ENCODE measurements at places on chromosomes 3 and 15.

DNA sequence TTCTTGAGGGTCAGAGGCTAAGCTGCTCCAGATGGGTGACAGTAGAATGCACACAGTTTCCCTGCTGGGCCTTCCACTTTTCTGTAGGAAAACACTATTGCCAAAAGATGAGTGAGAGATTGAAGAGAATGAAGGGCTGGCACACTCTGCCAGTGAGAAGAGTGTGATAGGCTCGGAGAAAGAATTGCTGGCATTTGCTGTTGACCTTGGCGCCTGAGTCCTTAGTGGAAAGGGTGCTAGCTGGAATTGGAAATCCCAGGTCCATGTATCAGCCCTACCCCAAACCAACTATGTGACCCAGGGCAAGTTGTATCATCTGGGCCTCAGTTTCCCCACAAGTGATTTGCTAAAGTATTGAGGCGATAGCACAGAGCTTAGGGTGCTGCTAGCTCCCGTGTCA is 60.1 kb upstream of the DCLK3 start:
- DNase-seq: no peak

GRCh38 chr3:195731356-195731905 is 10.7 kb downstream of the MUC20 start:
- DNase-seq: no peak

- no peak for DNase-seq
Measured at GRCh38 chr15:22989576-22990477, 9.7 kb upstream of the CYFIP1 start.

DNA sequence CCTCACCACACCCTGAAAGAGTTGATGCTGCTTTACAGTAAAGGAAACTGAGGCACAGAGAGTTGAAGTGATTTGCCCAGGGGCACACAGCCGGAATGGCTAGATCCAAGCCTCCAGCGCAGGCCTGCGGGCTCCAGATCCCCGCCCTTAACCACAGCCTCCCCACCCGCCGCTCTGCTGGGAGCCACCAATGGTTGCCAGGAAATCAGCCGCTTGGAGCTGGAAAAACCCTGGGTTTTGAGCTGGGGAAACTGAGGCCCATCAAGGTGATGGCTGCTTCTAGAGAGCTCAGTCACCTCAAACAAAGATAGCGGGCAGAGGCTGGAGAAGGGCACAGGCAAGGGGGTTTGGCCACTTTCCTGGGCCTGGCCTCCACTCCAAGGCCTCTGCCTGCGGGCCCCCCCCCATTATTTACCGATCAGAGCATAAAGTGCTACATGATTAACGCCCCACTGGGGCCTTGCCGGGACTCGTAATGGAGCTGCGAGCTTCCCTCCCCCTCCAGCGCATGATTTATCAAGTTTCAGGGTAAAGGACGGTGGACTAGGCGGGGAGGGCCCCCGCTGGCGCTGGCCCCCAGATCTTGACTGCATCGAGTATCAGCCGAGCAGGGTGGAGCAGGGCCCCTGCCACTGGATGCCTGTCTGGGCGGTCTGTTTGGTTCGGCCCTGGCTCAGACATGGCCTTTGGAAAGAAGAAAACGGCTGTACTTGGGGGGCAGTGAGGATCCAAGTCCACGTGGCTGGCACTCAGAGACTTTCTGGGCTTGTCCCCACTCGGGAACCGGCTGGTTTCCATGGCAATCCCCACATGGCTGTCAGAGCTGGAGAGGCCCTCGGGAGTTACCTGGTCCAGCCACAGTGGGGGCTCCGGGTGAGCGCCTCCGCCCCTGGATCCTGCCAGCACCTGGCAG is 9.1 kb downstream of the PLXND1 start:
- DNase-seq: no peak

GRCh38 chr15:91634179-91634578 is 219.3 kb upstream of the SLCO3A1 start:
- no peak for DNase-seq

DNA sequence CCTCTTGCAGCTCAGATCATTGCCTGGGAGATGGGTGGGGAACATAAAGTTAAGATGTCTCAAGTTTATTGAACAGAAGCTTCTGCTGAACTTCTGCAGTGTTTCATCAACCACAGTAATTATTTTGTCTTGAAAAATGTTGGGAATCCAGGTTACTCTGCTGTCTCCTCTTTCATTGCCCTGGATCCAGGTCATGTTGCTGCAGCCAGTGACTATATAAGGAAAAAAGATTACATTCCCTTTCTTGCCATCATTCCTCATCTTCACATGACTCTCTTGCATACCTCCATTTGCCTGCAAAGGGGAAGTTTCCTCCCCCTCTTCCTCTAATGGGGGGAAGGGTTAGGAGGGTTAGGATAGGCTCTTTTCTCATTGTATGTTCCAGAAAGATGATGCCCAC is 15.1 kb downstream of the GMNC start:
- DNase-seq: no peak

- no peak for DNase-seq
Measured at GRCh38 chr15:62779036-62779770, 263.3 kb upstream of the TPM1 start.

DNA sequence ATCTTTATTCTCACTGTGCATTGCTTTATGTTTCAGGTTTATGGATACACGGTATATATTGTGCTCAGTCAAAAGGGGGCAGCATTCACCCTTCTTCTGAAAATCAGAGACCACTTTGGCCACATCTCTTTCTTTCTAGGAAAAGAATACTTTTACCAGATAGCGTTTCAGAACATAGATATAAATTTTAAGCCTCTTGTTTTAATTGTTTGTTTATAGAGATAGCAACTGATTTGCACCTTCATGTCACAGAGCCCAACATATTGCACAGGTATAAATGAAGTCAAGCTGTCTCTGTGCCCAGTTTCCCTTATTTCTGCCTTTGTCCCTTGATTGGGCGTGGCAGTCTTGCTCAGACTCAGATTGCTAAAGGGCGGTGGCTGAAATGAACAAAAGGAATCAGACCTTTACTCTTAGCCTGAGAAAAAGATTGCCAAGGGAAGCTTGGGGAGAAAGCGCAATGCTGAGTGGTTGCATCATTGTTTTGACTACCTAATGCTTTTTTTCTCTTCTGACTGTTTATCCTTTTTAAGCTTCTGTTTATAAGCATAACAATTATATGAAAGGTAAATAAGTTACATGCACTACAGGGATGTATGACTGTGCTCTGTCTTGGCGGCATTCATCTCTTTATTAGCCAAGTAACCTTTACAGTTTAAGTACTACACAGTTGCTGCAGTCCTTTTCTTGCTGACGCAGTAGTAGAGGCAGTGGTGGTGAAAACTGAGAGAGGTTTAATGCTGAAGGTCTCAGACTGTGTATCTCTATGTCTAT is 70.8 kb upstream of the ZBTB20 start:
- peak; percentile 69 for DNase-seq

GRCh38 chr3:43998370-43998835 is 243.3 kb upstream of the TOPAZ1 start:
- DNase-seq: peak; percentile 34

DNA sequence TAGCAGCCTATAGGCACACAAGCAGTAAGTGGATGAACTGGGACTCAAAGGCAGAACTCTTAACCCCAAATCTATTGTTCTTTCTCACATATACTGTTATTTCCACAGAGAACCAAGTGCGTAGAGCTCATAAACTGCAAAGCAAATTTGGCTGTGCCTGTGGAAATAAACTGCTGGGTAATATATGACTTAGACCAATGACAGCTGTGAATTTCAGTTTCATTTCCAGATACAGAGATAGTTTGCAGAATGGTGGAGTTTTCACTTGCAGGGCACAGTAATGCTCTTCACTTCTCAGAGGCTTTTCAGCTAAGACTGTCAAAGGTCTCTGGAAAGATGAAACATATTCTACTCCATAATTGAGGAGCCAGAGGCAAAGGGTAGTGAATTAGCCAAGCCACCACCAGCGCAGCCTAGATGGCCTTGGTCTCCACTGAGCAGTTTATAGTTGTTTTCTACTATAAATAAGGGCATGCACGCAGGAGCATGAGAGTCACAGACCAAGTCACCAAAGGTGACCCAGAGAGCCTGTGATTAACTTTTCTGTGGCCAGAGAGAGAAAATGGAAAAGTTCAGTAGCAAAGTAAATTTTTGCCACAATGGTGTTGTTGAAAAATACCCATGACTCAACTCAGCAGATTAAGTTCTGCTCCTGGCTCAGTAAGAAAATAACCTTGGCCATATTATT is 180.7 kb upstream of the GRM7 start:
- DNase-seq: no peak

- DNase-seq: no peak
Measured at GRCh38 chr3:38842266-38842965, 26.4 kb upstream of the SCN10A start.

GRCh38 chr3:167166012-167166411 is 214.1 kb downstream of the ZBBX start:
- no peak for DNase-seq

DNA sequence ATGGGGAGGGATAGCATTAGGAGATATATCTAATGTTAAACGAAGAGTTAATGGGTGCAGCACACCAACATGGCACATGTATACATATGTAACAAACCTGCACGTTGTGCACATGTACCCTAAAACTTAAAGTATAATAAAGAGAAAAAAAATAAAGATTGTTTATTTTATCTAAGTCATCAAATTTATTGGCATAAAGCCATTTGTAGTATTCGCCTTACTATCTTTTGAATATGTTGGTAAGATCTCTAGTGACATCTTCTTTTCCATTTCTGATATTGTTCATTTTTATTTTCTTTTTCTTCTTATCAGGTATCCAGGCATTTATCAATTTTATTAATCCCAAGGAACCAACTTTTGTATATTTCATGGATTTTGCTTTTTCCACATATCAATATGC is 5.8 kb upstream of the ABHD5 start:
- no peak for DNase-seq

DNA sequence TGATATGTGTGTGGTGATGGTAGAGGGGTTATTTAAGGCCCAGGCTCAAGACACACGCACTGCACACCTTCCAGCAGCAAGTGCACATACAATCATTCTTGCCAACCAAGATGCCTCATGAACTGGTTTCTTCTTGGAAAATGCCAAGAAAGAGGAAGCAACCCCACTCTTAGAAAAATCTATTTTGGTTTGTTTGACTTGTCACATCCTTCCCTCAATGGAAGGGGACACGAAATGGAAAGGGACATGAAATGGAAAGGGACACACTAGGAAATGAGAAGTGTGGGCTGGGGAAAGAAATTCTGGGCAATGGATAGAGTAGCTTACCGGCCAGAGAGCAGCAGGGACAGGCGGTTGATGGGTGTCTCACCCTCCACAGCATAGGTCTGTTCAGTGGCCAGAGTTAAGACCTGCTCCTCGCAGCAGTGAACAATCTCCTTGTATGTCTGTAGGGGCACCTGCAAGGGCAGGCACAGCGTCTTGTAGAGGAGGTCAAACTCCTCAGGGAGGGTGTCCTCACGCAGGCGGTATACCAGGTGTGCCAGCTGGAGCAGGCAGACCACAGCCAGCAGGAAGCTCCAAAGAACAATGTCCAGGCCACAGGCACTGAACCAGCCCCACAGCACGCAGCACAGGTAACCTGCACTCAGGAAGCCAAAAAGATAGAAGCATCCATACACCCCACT is 640 bp downstream of the POPDC2 start:
- no peak for DNase-seq

- no peak for DNase-seq
Measured at GRCh38 chr3:188348435-188349244, 194.7 kb downstream of the LPP start.

GRCh38 chr3:33167716-33168336 is 50.8 kb downstream of the SUSD5 start:
- DNase-seq: no peak

DNA sequence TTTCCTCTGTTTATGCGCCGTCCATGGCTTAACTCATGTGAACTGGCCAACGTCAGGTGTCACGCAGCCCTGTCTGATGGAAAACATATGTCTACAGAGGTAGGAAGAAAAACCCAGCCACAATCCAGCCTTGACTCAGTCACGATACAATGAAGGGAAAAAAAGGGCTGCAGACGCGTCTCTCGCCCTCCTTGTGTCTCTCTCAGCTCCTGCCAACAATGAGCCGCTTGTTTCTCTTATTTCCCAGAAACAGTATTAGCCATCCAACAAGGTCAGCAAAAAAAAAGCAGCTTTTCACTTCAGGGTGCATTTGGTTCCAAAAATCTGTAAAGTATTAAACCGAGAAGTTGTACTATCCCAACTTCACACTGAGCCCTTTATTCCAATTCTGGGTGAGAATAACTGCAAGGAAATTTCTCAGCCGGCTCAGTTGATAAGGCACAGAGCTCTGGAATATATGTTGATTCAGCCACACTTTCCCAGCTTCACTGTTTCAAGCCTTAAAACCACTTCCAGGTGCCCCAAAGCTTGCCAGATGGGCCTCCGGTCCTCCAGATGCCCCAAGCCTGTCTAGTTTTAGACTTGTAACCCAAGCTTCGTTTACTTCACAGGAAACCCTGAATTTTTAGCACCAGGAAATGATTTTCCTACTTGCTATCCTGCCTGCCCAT is 79.4 kb downstream of the TM4SF4 start:
- peak; percentile 87 for DNase-seq

GRCh38 chr3:50358355-50358910 is 888 bp downstream of the TMEM115 start:
- no peak for DNase-seq

DNA sequence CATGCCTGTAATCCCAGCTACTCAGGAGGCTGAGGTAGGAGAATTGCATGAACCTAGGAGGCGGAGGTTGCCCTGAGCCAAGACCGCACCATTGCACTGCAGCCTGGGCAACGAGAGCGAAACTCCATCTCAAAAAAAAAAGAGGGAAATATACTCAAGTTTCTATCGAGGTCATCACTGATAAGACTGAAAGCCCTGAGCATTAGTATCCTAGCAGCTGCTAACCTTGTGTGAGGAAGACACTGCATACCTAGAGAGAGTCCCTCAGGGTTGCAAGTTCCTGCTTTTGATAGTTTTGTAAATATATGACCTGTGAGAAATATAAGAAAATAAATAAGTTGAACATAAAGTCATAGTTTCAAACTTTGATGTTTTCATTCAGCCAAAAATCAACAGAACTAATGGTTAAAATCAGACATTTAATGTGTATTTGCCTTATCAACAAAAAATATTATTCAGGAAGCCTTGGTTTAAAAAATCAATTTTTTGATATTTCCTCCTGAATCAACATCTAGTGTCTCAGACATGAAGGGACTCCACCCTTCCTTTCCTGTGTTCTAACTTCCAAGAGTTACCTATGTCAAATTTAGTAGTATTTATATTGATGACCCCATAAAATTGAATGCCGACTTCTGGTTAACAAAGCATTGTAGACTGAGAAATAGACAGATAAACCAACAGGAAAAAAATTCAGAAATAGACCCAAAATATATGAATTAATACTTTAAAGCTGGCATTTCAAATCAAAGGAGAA is 19.8 kb upstream of the USP3 start:
- no peak for DNase-seq

- no peak for DNase-seq
Measured at GRCh38 chr3:30308131-30308530, 298.3 kb upstream of the TGFBR2 start.
